Stimulated activated CD4-positive, alpha-beta T cell treated with anti-CD3 and anti-CD28 coated beads, Interleukin-15, amount 100 ng/mL, for 1 hour (primary cell): ENCODE measurements at places on chromosomes 12 and 14.
A peak's percentile ranks its signal among the peaks of the same experiment; 100 is the strongest.

DNA sequence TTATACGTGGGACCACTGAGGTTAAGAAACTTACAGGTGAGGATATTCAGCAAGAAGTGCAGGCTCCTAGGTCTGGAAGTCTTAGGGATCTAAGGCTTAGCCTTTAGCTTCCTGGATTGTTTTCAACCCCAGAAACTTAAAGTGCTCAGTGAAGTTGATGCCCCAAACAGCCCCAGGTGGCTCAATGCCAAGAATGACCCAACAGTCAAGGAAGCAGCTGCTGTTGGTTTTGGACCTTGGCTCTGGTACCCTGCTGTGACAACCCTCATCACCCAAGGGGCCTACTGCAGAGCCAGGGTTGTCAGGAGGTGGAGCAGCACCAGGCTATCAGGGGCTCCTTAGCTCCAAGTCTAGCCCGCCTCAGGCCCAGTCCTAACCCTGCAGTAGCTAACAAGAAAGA is 36.8 kb downstream of the VDR start:
- no peak for DNase-seq

DNA sequence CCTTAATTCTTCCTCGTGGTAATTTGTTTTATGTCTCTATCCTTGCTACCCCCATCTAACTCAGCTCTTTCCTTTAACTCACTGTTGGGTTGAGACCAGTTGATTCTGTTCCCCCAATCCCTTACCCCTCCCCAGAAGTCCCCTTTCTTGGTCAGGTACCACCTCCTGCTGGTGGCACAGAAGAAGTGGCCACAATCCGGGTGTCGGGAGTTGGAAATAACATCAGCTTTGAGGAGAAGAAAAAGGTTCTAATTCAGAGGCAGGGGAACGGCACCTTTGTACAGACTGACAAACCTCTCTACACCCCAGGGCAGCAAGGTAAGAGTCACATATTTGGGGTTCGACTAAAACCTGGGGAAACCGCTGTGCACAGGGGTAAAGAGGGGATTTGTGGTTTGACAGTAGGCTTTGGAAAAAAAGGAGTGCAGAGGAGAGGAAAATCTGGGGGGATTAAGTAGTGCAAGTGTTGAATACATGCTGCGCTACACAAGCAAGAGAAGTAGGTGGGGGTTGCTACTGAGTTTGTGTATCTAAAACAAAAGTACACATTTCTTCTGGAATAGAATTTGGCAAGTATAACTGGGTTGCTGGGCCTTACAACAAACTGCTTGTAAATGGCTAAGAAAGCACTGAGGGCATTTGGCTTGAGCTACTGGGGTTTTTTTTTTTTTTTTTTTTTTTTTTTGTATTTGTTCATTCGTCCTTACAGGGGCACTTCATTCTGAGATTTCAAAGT is 1.3 kb downstream of the A2ML1 start:
- no peak for DNase-seq

GRCh38 chr12:109770104-109770860 is 56.7 kb downstream of the FAM222A start:
- no peak for DNase-seq

DNA sequence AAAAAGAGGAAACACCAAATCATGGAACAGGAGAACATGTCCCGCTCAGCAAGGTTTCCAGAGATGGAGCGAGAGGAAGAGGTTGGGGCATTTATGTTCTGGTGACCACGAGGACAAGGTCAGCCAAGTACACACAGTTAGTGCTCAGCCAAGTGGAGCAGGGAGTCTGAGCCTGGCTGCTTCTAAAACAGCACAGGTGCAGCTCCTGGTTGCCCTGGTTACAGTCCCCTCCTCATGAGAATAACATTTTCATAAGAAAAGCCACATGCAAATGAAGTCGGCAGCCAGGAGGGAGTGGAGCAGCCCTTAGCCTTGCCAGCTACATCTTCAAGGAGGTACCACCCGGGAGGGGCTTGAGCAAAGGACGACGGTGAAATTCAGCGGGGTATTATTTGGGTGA is 81.8 kb downstream of the NOS1 start:
- no peak for DNase-seq

GRCh38 chr14:86091811-86092210 is 561.9 kb downstream of the FLRT2 start:
- no peak for DNase-seq

DNA sequence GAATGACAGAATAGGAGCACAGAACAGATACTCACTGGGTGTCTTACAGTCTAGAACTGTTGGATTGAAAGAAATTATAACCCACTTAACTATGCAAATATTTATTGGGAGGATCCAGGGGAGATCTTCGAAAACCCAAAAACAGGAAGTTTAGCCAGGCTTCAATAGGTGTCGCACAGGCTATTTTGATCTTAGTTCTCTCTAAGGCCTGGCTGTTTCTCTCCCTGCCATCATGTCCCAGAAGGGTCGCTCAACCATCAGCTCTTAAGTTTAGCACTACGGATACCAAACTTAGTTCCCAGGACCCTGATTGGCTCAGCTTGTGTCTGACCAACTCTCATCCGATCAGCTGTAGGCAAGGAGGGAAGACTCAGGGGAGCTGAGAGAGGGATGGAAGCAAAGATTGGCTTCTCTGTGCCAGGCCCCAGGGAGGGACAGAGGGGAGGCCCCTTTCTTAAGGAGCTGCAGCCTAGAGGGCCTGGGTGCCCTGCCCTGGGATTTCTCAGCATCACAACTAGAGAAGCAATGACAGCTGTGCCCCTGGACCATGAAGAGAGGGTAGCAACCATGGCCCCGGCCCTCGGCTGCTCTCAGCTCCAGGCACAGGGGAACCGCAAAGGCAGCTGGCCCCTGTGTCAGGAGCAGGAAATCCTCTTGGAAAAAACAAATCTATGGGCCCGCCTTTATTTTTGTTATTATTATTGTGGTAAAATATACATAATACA is 13.5 kb downstream of the PHETA1 start:
- DNase-seq = no peak

GRCh38 chr12:33828326-33828725 is 194.0 kb upstream of the ALG10 start:
- no peak for DNase-seq

DNA sequence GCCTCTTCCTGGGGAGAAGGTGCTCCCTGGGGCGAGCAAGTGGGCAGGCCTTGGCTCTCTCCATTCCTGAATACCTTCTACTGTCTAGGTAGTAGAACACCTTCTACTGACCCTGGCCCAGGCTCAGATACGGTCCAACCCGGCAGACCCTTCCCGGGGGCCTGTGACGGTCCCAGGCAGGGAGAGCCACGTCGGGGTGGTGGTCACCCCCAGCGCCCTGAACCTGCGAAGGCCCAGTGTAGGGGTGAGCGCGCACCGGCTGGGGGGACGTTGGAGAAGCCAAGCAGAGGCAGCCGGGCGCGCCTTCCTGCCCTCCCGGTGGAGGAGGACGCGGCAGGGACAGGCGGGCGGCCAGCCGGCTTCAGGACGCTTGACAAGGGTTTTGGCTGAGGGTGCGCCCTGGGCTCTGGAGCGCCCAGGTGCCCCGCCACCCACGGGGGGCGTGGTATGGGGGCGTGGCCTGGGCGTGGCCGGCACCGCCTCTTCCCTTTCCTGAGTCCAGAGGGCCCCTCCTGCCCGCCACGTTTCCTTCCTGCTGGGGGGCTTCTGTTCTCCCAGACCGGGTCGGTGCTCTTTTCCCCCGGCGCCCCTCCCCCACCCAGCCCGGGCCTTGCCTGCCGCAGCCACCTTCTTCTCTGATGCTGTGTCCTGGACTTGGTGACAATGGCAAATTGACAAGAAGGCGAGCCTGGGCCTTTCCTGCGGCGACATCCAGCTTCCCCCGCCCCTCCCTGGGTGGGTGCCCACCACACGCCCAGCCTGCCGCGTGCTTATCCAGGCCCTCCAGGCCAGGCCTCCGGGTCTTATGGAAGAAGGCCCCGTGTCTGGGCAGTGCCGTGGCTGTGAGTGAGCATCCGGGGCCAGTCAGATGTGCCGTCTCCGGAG is 24.5 kb upstream of the PPP1R13B start:
- DNase-seq = peak; percentile 45

DNA sequence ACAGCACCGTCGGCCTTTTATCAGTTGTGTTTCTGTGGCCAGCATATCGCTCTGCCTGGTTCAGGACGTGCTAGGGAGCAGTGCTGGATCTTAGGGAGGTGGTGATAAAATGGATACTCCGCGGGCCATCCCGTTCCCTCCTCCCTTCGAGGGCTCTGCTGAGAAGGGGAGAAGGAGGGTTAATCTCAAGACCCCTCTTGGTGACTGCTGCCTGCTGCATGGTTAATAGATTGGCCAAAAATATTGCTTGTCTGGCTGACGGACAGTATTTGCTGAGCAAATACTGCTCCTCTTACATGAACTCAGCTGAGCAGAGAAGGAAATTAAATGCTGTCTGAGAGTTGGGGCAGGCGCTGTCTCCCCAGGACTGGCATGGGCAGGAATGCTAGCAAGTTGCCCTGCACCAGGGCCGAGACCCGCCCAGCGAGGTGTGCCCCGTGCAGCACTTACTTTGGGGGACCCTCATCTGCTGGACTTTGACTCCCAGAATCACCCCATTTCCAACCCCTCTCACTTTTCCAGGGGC is 1.2 kb downstream of the FBRSL1 start:
- no peak for DNase-seq

- DNase-seq = no peak
These were observed 26.8 kb downstream of the DGLUCY start for GRCh38 chr14:91140672-91141071.

GRCh38 chr14:81946834-81947798 is 413.5 kb upstream of the SEL1L start:
- DNase-seq = no peak

DNA sequence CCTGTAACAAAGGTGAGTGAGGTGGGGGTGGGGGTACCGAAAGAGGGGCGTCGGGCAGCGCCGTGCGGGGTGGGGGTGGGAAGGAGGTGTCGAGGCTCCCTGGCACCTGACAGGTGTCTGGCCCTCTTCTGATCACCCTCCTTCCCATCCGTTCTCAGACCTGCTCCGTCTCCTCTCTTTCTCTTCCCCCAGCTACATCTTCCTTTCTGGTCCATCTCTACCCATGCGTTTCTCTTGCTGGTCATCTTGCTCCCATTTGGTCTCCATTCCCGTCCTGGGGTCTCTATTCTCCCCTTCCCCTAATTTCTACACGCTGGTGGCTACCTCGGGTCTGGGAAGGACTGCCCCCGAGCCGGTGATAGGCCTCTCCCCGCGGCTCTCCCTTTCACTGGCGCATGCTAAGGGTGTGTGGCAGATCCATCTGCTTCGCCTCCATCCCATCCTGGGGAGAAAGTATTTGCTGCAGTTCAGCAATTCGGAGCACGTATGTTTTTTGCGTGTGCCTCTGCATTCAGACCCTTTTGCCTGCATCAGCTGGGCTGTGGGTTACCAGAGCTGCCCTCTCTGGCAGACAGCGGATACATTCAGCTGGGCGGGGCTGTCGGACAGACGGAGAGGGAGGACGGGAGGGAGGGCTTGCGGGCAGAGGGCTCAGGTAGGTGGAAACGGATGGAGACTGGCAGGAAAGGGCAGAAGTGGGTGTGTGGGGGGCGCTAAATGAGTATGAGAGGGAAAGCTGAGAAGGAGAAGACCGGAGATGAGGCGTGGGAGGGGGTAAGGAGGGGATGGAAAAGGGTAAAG is 730 bp downstream of the CLSTN3 start:
- no peak for DNase-seq

- DNase-seq = no peak
These were observed 15.3 kb upstream of the TSPAN11 start for GRCh38 chr12:30911207-30911606.
